ENCODE measurements at places on chromosomes 11 and 22.

- DNase-seq, result no peak
Observed at GRCh38 chr11:70860888-70861287, 391.5 kb downstream of the SHANK2 start.

DNA sequence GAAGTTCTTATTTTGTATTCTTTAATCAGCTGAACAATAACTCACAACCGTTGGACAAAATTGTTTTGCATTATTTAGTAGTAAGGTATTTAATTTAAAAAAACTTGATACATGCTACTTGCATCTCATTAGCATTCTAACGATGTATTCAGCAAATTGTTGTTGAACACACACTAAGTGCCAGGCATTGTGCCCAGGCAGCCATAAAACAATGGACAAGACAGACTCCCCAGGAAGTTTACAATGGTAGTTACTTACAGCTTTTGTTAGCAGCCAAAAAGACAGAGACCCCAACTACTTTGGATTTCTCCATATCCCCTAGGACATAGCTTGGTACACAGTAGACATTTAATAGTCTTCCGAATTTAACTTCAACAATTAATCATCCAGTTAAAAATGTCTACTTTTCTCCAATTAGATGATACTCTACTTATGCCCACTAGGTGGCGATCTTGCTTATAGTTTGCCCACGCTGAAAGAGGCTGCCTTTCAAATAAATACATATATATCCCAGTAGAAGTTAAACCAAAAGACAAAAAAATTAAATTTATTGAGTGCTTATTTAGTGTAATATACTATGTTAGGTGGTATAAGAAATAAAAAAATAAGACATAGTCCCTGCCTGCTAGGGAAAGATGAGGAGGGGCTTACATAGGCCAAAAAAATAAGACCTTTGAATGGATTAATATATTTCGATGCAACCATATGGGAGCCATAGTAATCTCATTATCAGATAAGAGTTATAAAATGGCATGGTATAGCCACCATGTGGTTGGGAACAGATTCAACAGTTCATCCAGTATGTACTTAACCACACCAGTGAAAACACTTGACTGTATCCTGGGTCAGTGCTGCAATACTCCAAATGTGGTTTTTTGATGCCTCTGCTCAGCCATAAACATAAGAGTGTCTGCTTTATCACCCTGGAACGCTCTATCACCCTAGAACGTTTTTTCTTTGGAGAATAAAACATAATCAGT lies 2.0 kb upstream of the FJX1 start:
- DNase-seq, result no peak

- no peak for DNase-seq
Observed at GRCh38 chr11:86940122-86940777, 14.9 kb downstream of the FZD4 start.

- DNase-seq, result no peak
Observed at GRCh38 chr11:63227521-63228107, 15.8 kb downstream of the SLC22A25 start.
